OCI-M1 (cell line): ENCODE measurements at places on chromosomes 6 and 20.

- no peak for DNase-seq
These were observed 13.7 kb upstream of the RNASET2 start for GRCh38 chr6:166970091-166970490.

DNA sequence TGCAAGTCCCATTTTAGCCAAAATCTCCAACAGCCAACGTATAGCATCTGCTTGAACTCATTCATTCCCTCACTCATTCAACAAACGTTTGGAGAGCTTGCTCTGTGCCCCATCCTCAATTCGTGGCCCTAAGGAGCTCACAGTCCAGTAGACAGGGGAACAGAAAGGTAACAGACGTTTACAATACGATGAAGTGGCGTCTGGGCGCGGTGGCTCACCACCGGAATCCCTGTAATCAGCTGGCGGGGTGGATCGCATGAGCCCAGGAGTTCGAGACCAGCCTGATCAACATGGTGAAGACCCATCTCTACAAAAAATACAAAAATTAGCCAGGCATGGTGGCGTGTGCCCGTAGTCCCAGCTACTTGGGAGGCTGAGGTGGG is 790 bp upstream of the E2F1 start:
- DNase-seq: no peak

DNA sequence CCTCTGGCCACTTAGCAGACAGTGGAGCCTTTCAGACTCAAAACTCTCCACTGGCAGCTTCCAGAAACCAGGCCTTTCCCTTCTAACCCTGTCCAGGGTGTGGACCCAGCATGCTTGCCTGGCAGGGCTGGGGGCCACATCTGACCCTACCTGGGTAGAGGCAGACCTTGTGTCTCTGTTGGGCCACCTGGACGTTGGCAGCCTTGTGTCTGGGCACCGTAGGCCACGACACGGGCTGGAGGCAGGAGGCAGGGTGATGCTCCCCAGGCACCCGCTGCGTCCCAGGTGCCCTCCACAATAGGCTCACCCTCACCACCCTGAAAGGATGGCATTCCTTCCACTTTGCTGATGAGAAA is 67.6 kb downstream of the NOL4L start:
- DNase-seq: no peak

GRCh38 chr6:4883298-4883697 is 107.1 kb downstream of the CDYL start:
- no peak for DNase-seq

- no peak for DNase-seq
These were observed 7.0 kb downstream of the MICAL1 start for GRCh38 chr6:109448615-109449014.

DNA sequence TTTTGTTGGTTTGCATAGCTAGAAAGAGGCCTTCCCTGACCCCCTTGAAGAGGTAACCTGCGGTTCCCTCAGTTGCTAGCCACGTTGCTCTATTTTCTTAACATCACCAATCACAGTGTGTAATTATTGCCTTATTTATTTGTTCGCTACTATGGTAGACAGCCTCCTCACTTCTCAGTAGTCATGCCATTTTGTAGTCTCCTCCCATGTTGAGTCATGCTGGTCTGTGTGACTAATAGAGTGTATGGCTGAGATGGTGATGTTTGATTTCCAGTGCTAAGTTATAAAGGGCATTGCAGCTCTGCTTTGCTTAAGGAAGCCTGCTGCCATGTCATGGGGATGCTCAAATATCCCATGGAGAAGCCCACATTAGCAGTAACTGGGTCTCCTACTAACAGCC is 236.6 kb upstream of the CHD6 start:
- DNase-seq: peak; percentile 1

- no peak for DNase-seq
These were observed 169.3 kb downstream of the TTLL2 start for GRCh38 chr6:167493976-167494697.

DNA sequence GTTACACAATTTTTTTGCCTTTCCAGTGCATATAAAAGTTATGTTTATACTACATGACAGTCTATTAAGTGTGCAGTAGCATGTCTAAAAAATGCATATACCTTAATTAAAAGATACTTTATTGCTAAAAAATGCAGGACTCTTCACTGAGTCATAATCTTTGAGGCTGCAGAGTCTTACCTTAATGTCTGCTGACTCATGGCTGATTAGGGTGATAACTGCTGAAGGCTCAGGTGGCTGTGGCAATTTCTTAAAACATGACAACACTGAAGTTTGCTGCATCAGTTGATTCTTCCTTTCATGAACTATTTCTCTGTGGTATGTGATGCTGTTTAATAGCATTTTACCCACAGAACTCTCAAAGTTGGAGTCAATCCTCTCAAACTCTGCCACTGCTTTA is 19.1 kb downstream of the ZSCAN23 start:
- DNase-seq: no peak

- no peak for DNase-seq
These were observed 124.3 kb upstream of the CNR1 start for GRCh38 chr6:88290411-88290810.

DNA sequence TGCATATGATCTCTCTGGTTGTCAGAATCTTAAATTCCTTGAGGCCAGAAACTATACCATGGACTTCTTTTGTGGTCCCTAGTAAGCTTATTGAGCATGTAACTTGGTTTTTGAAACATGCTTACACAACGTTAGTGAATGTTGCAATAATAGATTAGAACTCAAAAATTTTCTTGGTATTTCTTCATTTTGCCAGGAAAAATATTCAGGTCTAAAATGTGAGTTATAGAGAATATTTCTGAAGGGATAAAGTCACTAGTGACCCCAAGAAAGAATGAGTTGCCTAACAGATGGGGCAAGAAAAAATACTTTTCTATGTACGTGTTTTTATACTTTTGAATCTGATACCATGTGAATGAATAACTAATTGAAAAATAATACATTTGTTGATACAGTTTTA is 195.4 kb downstream of the TFAP2A start:
- peak; percentile 17 for DNase-seq

- DNase-seq: no peak
These were observed 19.1 kb downstream of the B4GALT5 start for GRCh38 chr20:49694450-49695071.

- DNase-seq: peak; percentile 31
These were observed 151.0 kb upstream of the SMLR1 start for GRCh38 chr6:130676077-130676772.

GRCh38 chr20:56426926-56427325 is 14.9 kb downstream of the CASS4 start:
- no peak for DNase-seq

- DNase-seq: no peak
These were observed 130.7 kb upstream of the KCNK16 start for GRCh38 chr6:39453241-39453640.

GRCh38 chr6:42344756-42345155 is 107.0 kb downstream of the TRERF1 start:
- peak; percentile 15 for DNase-seq

DNA sequence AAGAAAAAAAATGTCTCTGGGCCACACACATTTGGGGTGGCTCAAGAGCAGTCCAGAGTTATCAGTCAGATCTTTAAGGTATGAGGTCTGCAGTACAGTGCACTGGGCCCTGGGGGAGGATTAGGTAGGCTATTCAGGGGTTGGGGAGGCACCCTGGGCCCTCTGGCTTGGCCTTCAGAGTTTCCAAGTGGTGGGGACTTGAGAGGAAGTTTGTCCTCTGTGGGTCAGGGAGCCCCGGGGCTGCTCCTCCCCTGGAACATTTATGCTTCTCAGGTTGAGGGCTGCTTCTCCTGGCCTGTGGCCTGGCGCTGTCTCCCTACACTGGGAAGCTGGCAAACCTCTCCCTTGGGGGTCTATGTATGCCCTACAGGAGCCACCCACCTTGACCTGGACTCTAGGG is 46.0 kb downstream of the PTK7 start:
- DNase-seq: no peak
